EH (cell line): ENCODE measurements at places on chromosomes 2 and 18.

- no peak for DNase-seq
These were observed 19.8 kb upstream of the MAL start for GRCh38 chr2:95005726-95006125.

DNA sequence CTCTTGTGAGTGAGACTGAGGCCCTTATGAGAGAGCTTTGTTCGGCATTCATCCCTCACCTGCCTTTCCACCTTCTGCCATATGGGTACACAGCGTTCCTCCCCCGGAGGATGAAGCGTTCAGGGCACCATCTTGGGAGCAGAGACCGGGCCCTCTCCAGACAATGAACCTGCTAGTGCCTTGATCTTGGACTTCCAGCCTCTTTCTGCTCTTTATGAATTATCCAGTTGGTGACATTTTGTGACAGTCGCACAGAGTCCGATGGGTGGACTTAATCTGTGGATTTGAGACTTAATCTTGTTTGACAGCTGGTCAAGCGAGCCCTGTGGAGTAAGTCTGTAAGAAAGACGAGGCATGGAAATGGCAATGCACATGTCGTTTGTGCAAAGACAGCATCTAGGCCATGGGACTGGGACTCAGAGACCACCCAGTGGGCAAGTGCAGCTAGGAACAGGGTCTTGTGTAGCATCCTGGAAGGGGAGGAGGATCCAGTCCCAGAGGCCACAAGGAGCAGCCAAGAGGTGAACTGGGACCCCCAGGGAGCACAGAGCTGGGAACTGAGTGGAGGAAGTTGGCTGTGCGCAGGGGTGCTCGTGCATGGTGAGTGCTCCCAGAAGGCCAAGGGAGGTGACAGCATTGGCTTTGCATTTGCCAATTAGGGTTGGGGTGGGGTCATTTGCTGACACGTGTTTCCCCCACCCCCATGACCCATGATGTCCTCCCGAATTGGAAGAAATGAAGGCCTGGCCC is 69.5 kb upstream of the HDAC4 start:
- DNase-seq: no peak

DNA sequence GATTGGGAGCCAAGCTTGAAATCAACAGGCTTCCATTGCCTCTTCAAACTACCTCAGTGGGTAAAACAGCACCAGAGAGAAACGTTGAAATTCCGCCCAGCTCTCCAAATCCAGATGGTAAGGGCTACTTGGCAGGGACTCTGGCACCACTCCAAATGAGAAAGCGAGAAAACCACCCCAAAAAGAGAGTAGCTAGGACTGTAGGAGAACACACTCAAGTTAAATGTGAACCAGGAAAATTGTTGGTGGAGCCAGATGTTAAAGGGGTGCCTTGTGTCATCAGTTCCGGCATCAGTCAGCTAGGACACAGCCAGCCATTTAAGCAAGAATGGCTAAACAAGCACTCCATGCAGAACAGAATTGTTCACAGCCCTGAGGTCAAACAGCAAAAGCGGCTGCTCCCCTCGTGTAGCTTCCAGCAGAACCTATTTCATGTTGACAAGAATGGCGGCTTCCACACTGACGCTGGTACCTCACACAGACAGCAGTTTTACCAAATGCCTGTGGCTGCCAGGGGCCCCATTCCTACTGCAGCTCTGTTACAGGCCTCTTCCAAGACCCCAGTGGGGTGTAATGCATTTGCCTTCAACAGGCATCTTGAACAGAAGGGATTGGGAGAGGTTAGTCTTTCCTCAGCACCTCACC is 167.3 kb downstream of the ASXL3 start:
- no peak for DNase-seq

DNA sequence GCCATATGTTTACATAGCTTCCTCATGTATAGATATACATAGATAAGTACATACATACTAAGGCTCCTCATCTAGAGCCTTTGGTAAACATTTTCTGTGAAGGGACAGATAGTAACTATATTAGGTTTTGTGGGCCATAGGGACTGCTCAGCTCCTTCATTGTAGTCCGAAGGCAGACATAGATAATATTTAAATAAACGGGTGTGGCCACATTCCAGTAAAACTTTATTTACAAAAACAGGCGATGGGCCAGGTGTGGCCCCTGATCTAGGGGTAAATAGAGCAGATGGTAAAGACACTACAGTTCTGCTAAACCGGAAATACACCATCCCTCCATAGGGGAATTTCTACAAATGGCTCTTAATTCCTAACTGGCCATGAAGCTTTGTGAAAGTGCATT is 7.3 kb downstream of the COQ10B start:
- DNase-seq: no peak

DNA sequence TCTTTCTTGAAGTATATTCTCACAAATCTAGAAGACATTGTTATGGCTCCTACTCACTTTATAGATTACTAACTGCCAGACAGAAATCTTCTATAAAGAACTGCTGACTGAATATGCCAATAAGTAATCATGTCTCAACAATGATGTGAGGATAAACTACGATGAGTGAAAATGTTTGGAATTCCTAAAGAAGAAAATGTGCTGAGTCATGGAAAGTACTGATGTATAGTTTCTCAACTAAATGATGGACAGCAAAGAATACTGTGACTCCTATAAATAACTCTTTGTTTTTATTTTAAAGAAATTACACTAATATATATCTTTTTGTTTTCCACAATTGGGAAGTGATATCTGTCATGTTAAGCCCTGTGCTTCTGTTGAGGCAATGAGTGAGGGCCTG is 232.9 kb downstream of the LNPK start:
- peak; percentile 3 for DNase-seq

GRCh38 chr2:18514526-18515461 is 45.7 kb downstream of the RDH14 start:
- peak; percentile 15 for DNase-seq

DNA sequence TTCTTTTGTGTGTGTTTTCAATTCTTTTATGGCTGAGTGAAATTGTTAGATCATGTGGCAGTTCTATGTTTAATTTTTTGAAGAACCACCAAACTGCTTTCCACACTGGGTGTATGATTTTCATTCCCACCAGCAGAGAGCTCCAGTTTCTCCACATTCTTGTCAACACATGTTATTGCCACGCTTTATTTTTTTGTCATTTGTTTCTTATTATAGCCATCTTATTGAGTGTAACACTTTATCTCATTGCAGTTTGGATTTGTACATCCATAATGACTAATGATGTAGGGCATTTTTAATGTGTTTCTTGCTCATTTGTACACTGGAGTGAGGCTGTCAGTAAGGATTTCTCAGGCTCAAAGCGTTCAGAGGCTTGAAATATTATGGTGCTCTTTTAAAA is 184.2 kb downstream of the PIEZO2 start:
- no peak for DNase-seq

DNA sequence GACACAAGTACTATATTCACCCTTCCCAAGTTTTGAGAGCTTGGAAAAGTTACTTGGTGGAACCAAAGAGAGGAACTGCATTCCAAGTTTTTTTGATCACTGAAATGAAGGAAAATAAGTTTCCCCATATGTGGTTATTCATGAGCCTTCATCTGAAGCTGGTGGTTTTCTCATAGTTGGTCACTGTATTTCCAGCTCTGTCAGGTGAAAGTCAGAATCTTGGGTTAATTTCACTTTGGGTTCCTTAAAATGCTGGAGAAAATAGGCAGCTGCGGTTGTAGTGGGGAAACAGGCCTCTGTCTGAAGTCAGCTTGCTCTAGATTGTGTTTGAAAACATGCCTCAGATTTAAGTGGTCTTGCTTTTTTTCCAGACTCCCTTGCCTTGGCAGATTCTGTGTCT is 200.5 kb downstream of the HRH4 start:
- no peak for DNase-seq

DNA sequence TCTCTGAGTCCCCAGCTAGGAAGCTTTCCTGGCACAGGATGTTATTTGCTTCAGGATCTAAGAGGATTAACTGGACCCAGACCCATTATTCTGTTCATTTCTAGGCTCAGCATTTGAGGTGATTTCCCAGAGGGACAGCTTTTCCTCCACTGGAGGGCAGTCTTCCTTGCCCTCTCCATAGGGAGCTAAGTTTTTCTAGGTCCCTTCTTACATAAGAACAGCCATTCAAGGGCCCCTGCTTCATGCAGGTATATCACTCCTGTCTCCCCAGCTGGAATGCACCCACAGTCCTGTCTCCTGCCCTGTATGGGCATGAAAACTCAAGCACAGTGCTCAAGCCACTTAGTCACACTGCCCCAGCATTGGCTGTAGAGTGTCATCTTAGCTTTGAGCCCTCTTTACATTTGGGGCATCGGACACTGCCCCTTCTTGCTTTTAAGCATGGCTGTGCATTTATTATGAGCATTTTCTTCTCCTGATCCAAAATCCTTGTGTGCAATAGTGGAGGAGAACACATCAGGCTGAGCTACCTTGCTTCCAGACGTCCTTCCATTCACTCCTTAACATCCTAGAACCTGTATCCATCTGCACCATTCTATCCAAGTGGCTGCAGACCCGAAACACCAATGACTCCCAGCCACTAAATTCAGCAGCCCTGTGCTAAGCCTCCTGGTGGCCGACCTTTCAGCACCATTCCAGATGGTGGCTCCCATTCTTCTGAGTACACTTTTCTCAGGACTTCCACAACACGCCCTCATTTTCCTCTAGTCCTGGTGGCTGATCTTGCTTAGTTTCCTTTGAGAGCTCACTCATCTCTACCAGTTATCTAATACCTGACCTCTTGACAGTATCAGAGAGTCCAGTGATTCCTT is 80.0 kb downstream of the COPS8 start:
- DNase-seq: peak; percentile 63

- DNase-seq: peak; percentile 80
These were observed 40.2 kb upstream of the NEB start for GRCh38 chr2:151774506-151774905.

- peak; percentile 74 for DNase-seq
These were observed 190.5 kb downstream of the RND3 start for GRCh38 chr2:150296770-150297546.

DNA sequence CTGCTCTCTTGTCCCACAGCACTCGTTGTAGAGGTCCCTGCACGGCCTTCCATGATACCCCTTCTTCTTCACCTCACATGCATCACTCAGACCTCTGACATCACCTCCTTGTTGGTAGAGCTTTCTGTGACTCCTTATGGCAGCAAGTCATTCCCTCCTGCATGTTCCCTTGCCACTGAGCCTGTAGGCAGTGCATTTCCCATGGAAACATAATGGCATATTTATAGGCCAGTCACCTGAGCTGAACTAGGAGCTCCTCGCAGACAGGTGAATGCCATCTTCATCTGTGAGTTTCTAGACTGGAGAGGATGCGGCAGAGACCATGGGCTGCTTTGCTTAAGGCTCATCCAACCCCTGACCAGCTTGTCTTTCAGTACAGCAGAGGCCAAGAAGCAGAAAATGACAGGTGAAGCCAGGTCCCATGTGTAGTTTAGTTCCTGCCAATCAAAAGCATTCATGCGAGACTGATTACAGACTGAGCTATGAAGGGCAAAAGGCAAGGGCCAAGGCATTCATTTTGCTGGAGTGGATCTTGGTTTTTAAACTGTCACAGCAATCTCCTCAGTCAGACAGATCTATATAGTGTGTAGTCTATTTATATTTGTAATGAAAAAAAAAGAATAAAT is 59.4 kb upstream of the NEDD4L start:
- DNase-seq: no peak

DNA sequence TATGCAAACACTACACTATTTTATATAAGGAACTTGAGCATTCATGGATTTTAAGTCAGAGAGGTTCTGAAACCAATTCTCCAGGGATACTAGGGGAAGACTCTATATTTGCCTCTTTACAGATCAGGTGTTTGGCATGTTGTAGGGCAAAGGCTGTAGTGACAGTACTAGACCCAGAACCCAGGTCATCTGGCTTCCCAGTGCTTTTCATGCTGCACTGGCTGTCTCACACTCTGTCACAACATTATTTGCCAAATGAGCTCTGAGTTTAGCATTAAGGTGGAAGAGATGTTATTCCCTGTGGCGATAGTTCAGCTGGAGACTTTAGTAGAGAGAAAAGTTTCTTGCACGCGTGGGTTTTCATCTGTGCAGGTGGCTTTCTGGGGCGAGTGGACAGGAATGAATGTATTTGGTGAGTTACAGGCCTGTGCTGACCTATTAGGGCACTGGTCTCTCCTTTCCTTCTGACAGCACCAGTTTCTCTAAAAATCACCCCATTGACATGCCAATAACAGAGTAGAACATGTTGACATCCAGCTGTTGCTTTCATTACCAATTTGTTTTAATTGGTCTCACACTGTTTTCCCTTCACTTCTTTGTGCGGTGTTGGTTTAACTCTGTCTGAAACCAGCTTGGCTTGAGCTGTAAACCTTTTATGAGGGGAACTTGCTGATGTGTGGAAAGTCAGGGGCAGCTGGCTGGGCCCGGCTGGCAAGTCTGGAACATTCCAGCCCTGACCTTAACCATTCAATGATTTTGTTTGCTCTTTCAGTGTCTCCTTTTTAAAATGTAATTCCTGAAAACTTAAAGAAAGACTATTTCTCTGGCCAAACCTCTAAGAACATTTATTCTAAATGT is 643.0 kb upstream of the FAM98A start:
- DNase-seq: no peak

GRCh38 chr2:176076063-176076462 is 7.7 kb downstream of the EVX2 start:
- DNase-seq: no peak

DNA sequence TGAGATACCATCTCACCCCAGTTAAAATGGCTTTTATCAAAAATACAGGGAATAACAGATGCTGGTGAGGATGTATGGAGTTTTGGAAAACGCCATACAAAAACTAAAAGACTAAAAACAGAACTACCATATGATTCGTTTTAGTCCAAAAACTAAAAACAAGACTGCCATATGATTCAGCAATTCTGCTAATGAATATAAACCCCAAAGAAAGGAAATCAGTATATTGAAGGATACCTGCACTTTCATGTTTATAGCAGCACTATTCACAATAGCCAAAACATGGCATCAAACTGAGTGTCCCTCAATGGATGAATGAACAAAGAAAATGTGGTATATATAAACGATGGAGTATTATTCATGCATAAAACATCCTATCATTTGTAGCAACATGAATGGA is 224.4 kb upstream of the MC4R start:
- no peak for DNase-seq

- DNase-seq: no peak
These were observed 549.5 kb upstream of the ID2 start for GRCh38 chr2:8132351-8132831.

DNA sequence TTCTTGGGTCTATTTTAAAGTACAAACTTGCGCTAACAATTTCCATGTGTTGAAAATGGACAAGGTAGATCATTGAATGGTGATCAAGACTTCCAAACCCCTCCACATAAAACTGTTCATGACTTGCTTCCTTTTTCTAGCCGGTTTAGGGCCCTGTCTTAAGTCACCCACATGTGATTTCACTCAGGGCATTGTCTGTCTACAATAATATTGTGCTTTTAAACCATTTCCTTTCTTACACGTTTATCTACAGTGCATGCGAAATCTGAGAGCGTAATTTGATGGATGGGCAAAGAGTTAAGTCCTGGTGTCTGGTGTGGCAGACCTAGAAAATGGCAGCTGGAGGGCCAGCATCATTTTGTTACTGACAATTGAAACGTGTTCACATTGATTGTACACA is 2.0 kb upstream of the ZNF516 start:
- DNase-seq: no peak

GRCh38 chr2:74819702-74820101 is 14.2 kb upstream of the HK2 start:
- DNase-seq: no peak

GRCh38 chr2:27559228-27559627 is 23.6 kb upstream of the ZNF512 start:
- DNase-seq: no peak

GRCh38 chr2:150267651-150268415 is 219.6 kb downstream of the RND3 start:
- peak; percentile 33 for DNase-seq

- no peak for DNase-seq
These were observed 106.5 kb upstream of the TEX51 start for GRCh38 chr2:126792186-126792585.
